ENCODE measurements at places on chromosomes 5 and 9. TPM values are rescaled to one million over a fixed set of nuclear protein-coding genes. Genes with fewer than 3 reads are reported as not detected.

FAM151B gene
- 0.98 TPM for total RNA-seq

IRX1 gene
- not detected for total RNA-seq

IL4 gene
- not detected for total RNA-seq

PCDHGA7 gene
- total RNA-seq = 5.2 TPM

C1QTNF2 gene
- 1.7 TPM for total RNA-seq

ABO gene
- total RNA-seq = 17.2 TPM

NUTM2F gene
- not detected for total RNA-seq

HRH2 gene
- 0.98 TPM for total RNA-seq

GMCL2 gene
- not detected for total RNA-seq

CNTLN gene
- total RNA-seq = 13.3 TPM

SHOC1 gene
- total RNA-seq = 0.25 TPM

FREM1 gene
- total RNA-seq = 2.7 TPM

RUFY1 gene
- 35.6 TPM for total RNA-seq

RNF183 gene
- total RNA-seq = not detected

GRXCR2 gene
- not detected for total RNA-seq

CD180 gene
- total RNA-seq = 2.0 TPM

ADGRD2 gene
- 4.2 TPM for total RNA-seq

ECPAS gene
- 62.9 TPM for total RNA-seq

CDX1 gene
- not detected for total RNA-seq

SPAG8 gene
- total RNA-seq = not detected

MYOZ3 gene
- total RNA-seq = not detected

FAM219A gene
- total RNA-seq = 9.3 TPM

STKLD1 gene
- not detected for total RNA-seq

ADGRV1 gene
- 10.6 TPM for total RNA-seq

SEMA5A gene
- total RNA-seq = 9.3 TPM

HAND1 gene
- not detected for total RNA-seq

FAM169A gene
- 0.98 TPM for total RNA-seq

MATR3 gene
- 126 TPM for total RNA-seq

PDGFRB gene
- total RNA-seq = 173 TPM

ARHGEF39 gene
- total RNA-seq = 1.2 TPM

SPATA31C1 gene
- not detected for total RNA-seq

COL5A1 gene
- total RNA-seq = 36.6 TPM

UHRF2 gene
- 70.0 TPM for total RNA-seq

FOXD4L4 gene
- not detected for total RNA-seq

CYSRT1 gene
- total RNA-seq = 24.3 TPM

C5orf52 gene
- total RNA-seq = not detected

CAMK2A gene
- 0.49 TPM for total RNA-seq

IL7R gene
- 69.7 TPM for total RNA-seq

FRRS1L gene
- total RNA-seq = 2.2 TPM

ACSL6 gene
- total RNA-seq = 0.49 TPM

SPATA31A3 gene
- not detected for total RNA-seq

RAB3C gene
- total RNA-seq = 2.5 TPM

CDHR2 gene
- total RNA-seq = not detected

DOLPP1 gene
- 3.2 TPM for total RNA-seq

MAMDC4 gene
- 3.2 TPM for total RNA-seq

SH3RF2 gene
- total RNA-seq = 48.4 TPM

ANKHD1 gene
- total RNA-seq = 140 TPM

GRIN1 gene
- total RNA-seq = 0.74 TPM

PRLR gene
- total RNA-seq = 13.3 TPM

GARNL3 gene
- 31.4 TPM for total RNA-seq

TAF11L12 gene
- total RNA-seq = not detected

IL33 gene
- total RNA-seq = 35.4 TPM

PDLIM7 gene
- total RNA-seq = 118 TPM

RANBP17 gene
- 5.4 TPM for total RNA-seq

All from vagina (tissue), 2 donors.